H1 (cell line): ENCODE measurements at places on chromosomes 2 and 18.

GRCh38 chr2:26614216-26615138 is 26.7 kb downstream of the CIB4 start:
- DNase-seq: peak; percentile 36

DNA sequence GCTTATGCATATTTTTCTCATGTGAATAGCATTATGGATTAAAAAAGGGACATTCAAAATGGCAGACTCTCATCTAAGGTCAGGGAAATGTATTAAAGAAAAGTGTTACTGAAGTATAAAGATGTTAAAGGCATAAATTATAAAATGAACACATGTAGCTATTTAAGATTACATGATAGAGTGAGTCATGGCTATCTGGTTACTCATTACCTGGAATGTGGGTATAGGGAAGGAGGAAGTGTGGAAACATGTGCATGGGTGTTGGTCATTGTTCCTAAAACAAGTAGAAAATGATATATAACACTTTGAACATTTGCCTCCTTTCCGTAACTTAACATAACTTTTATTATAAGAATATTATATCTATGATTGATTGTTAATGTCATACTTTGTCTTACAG is 66.4 kb downstream of the MYO1B start:
- no peak for DNase-seq

- no peak for DNase-seq
Observed at GRCh38 chr2:239444626-239445577, 44.1 kb upstream of the HDAC4 start.

DNA sequence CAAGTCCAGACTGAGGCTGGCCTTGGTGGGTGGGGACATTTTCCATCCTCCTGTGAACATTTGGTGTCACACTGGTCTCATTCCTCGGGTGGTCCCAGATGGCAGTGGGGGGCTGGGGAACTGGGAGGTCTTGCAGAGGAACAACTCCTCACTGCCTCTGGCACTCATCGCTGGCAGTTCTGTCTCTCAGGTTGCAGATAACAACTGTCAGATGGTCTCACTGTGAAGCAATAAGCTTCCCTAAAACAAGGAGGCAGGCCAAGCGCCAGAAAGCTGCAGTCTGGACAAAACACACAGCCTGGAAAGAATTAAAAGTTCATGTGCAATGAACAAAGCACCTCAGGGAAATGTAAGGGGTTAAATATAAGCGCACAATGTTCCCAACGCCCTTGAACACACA is 78.1 kb downstream of the IRS1 start:
- DNase-seq: no peak

DNA sequence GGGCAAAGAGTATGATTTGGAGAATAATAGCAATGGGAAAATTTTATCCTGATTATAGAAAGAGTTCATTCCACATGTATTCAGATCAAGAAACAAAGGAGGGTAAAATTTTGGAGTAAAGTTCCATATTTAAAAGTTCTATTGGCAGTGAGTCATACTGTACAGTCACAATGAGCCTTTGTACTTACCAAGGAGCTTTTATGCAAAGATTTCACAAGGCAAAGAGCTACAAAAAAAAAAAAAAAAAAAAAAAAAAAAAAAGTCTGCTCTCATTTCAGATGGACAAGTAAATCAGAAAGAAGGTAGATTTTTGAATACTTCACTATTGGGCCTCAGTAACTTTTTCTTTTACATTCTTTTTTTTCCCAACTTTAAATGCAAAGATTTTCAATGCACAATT is 1802.2 kb upstream of the PIK3C3 start:
- no peak for DNase-seq

- DNase-seq: peak; percentile 82
Observed at GRCh38 chr2:205885492-205886099, 200.4 kb downstream of the INO80D start.

DNA sequence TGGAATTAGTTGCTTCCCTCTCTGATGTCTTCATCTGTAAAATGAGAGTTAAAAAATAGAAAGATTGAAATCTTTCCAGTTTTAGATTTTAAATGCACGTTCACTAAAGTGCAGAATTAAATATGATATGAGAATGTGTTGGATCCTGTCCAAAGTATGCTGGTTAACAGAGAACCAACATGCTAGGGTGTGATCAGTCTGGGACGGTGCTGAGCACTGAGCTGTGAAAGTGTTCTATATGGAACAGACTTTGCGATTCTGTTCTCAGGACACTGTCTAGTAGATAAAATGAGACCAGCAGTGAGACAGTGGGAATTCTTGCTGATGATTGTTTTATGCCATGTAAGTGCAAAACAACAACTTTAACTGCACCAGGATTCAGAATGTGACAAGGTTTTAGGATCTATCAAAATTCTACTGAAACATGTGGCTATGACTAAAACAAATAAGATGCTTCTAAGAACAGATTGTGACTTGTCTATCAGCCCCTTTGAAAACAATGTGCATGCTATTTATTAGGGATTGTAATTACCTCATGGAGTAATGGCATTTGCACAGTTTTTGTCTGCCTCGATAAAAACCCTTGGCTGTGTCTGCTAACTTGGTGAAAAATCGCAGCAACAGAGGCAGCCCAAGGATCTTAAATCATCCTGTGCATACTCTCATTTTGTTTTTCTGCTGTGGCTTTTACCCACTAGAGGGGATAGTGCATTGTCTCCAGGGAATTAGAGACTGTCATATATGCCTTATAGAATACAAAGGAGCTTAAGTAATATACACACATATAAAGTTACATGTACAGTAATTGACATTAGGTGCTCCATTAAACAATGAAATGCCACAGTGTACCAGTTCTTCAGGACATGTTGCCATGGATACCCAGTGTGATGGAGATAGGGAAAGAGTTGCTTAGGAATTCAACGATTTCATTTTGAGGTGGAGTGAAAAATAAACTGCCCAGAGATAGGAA is 55.1 kb downstream of the MAP3K20 start:
- DNase-seq: no peak

DNA sequence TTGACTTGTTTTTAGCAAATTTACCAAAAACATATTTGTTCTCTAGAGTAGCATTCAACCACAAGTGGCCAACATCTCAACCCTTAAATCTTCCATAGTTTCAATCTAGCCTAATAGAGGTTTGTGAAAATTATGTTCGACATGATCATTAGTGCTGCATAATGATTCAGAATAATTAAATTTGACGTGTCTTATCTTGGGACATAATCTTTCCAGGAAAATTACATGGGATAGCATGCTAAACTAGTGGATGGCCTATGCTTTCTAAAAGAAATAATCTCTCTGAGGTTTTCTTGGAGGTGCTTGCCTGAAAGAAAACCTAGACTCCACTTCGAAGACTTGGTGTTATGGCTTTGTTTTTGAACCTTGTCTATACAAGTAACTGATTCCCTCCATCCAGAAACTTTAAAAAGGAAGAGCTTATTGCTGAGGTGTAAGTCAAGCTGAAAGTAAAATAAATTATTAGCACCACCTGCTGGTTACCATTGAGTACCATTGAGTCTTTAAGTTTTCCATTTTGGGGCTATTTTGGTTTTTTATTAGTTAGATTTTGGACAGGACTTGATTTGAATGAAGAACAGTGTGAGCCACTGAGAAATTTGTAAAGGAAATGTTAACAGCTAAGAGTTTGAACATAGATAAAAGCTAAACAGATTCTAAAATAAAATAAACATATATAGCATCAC is 32.7 kb downstream of the COX7A2L start:
- DNase-seq: no peak
